ENCODE measurements at places on chromosomes 5 and 9. TPM values are rescaled to one million over a fixed set of nuclear protein-coding genes. Genes with fewer than 3 reads are reported as not detected.

NEUROG1 gene
- not detected for total RNA-seq

ABLIM3 gene
- total RNA-seq = 45.4 TPM

DNA sequence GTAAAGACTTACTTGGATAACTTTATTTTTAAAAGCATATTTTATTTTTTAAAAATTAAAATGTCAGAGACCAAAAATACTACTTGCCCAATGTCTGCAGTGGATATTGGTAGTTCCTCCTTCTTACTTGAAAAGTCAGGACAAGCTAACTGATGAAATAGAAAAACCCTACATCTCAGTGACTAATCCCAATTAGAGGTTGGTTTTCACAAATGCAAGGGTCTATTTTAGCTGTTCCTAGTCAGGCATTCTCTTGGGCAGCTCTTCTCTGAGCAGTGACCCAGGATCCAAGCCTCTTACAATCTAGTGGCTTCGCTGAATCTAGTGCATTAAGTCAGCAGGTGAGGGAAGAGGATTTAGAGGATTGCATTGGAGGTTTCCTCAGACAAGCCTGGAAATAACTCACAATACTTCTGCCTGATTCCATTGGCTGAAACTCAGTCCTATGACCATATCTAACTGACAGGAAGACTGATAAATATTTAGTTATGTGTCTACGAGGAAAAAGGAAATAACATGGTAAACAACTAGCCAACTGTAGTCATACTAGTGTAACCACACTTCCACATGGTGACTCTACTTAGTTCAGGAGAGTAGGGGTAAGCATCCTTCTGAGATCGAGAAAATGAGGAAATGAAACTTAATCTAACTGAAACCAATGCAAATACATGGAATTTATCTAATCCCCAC, 34.2 kb upstream of the MIER3 start:
- DNase-seq = no peak

- DNase-seq = no peak
These were observed 10.2 kb downstream of the SH3PXD2B start for GRCh38 chr5:172444110-172444510.

EXD3 gene
- 14.6 TPM for total RNA-seq

NTNG2 gene
- 5.0 TPM for total RNA-seq

ECM2 gene
- 46.1 TPM for total RNA-seq

GRCh38 chr5:59874675-59875074, 18.9 kb downstream of the PDE4D start:
- no peak for DNase-seq

DNA sequence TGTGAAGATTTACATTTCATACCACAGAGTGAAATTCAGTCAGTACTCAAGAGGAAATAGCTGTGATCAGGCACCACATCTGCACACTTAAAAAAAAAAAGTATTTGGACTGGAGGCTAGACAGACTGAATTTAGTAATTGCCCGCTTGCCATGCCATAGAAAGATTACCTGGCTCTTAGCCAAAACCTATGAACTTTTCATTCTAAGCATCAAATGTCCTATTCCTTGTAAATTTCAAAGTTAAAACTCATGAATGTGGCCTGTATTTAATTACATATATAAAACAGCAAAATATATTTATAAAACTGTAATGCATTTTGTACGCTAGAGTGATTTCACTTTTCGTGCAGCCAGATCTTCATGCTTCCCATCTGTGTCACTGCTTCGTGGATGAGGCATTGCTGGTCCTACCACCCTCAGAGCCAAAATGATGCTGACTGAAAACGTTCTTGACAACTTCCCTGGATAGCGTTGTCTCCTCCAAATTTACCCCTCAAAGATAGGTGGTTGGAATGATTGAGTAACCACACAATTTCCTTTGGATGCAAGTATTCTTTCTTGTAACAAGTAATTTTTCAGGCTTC, 447.9 kb upstream of the SGCD start:
- DNase-seq = no peak

- no peak for DNase-seq
These were observed 338.9 kb downstream of the ZSWIM6 start for GRCh38 chr5:61670941-61671340.

DNA sequence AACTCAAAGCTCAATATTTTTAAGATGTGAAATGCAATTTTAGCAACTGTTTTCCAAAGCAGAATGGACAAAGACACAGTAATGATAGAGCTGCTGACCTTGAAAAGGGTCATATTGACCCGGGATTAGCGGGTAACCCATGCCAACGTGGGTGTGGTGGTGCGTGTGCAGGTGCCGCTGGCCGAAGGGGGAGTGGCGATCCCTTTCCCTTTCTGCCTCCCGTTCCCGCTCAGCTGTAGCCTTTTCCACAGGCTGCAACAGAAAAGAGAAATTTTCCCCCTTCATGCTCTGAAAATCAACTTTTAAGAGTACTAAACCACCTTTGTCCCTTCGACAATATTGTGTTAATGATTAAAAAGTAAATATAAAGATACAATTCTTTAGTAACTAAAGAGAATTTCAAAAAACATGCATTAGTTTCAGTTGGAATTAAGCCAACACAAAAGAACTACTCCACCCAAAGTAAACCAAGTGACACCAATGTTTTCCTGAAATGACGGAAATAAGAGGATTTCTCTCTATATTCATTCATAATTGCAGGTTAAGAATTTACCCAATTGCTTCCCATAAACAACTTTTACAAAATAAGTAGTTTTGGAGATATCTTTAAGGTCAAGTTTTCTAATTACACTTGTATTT, 105.2 kb downstream of the ZNF608 start:
- DNase-seq = no peak

- no peak for DNase-seq
These were observed 43.8 kb upstream of the CDKN2AIPNL start for GRCh38 chr5:134455466-134455865.

CCDC192 gene
- not detected for total RNA-seq

DNA sequence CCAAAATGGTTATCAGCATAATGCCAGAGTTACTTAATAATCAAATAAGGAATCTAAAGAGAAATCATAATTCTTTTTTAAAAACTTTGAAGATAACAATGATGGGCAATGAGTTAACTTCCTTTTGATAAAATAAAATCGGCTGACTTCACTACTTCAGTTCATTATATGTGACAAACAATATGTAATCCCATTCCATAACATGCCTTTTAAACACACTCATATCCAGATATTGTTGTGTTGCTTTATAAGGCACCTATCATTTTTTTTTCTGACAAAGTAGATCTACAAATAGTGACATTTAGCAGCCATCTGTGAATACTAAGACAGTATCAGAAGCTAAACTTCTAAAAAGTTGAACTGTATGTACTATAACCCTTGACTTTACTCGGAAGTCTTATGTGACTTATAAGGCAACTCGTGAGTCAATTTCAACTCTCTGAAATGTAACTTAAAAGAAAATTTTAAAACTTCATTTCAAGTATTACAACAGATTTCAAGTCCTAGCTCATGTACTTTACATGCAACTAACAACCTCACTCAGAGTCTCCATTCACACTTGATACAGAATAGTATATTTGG, 7.5 kb downstream of the ADAMTS6 start:
- DNase-seq = no peak

- no peak for DNase-seq
These were observed 192.7 kb downstream of the DAB2IP start for GRCh38 chr9:121844098-121844497.

HIGD2A gene
- 66.9 TPM for total RNA-seq

FST gene
- 19.2 TPM for total RNA-seq

GRCh38 chr5:132053483-132053882, 7.0 kb upstream of the IL3 start:
- DNase-seq = peak; percentile 41

- no peak for DNase-seq
These were observed 3.4 kb downstream of the CPEB4 start for GRCh38 chr5:173891308-173892116.

DNA sequence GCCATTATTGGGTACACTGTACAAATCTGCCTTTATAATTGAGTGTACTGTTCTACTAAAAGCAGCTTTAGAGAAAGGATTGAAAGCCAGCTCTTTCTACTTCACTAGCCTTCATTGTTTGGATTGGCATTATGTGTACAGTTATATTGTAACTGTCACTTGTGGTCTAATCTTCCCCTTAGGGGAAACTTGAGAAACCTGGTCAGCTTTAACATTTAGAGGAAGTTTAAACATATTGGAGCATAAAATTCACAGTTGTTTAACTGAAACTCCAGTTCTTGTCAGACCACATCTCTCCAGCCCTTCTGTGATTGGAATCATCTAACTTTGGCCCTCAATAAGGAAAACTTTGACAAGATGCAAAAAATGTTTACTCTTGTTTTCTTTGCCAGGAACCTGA, 24.6 kb downstream of the PIK3R1 start:
- no peak for DNase-seq

DNA sequence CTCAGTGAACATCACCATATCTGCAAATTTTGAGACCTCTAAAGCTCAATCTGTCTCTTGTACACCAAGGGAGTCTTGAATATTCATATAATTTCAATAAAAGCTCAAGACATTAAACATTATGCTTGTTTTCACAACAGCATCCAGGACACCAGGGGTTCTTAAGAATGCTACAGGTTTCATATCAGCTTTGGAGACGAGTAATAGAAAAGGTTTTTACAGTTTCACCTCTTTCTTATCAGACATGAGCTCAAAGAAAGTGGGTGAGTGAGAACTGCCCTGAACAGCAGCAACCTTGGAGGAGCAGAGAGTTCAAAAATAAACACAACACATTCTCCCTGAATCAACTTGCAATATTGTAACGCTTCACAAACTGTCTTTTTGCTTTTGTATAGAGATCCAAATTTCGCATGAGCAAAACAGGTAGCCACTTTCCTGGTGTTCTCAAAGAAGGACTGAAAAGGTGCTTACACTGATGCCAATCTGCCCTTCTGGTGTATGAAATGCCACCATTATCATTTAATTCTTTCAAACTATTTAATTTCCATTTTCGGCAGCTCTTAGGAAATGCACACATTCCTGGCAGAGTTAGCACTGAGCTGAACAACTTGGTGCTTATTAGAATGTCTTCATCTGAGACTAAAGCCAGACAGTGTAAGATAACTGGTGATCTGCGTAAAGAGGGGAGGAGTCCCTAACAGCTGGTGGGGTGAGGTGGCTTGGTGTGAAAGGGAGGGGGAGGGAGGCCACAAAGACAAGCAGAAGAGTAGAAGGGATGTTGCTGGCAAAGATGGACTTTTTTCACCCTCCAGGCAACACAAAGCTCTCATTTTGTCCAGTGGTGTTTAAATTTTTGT, 535.3 kb downstream of the PDE4D start:
- no peak for DNase-seq
